Stimulated activated CD8-positive, alpha-beta memory T cell treated with anti-CD3 and anti-CD28 coated beads, Interleukin-7, amount 100 ng/mL, for 1 hour (primary cell): ENCODE measurements at places on chromosomes 11 and 22.

GRCh38 chr11:59810911-59811259, 307 bp upstream of the MRPL16 start:
- DNase-seq: no peak

DNA sequence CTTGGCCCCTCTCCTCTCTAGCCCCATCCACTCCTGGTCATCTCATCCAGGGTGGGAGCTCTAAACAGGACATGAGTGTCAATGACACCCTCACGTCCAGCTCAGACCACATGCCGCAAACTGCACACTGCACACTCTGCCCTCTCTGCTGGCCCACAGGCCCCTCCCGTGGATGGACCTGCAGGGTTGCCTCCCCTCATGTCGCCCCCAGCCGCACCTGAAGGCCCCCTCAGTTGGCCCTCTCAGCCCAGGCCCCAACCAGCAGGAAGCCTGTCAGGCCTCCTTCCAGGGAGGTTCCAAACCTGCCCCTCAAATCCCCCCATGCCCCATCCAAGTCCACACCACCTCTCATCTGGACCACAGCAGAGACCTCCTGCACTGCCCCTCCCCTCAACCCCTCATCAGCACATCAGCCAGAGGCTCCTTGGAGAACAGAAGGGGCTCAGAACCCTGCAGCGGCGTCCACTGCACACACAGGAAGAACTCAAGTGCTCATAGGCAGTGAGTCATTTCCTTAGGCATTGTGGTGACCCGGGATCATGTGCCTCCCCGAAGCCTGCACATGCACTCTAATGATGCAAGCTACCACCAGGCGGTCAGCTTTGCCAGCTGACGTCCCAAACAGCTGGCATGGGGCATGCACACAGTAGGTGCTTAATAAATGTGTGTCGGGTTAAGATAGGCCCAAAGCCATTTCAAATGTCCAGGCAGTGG, 12.9 kb upstream of the CDKN1C start:
- DNase-seq: peak; percentile 38

GRCh38 chr11:117743121-117743815, 53.7 kb downstream of the DSCAML1 start:
- no peak for DNase-seq

GRCh38 chr22:36340621-36341020, 47.1 kb downstream of the MYH9 start:
- no peak for DNase-seq

DNA sequence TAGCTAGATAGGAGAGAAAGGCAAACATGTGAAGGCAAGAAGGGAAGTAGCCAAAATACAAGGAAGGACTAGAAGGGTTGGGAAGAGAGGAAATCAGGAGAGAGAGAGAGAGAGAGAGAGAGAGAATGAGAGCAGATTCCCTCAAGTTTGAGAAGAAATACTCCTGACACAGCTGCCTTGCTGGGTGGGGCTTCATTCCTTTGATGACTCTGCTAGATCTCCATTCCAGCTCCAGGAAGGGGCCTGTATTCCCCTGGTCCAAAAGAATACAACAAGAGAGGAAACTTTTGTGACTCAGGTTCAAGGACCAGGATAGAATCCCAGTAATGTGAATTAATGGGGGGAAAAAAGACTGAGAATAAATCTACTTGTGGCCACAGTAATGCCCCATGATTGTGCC, 62.9 kb upstream of the SPON1 start:
- DNase-seq: no peak

- DNase-seq: no peak
Measured at GRCh38 chr11:78615724-78616123, 41.1 kb upstream of the NARS2 start.

DNA sequence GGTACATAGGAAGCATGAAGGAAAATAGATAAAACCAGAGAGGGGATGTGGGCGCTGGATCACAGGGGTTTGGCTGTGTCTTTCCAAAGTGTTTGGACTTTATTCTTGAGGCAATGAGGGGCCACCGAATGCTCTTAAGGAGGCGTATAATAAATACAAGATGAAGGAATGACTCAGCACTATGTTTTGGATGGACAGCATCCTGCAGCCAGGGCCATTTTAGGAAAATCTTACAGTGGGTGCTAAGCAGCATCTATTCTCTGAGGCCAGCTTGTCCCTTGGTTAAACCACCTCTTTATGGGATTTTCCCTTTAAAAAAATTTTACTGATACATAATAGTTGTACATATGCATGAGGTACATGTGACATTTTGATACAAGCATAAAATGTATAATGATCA, 4.3 kb upstream of the LDHA start:
- no peak for DNase-seq

DNA sequence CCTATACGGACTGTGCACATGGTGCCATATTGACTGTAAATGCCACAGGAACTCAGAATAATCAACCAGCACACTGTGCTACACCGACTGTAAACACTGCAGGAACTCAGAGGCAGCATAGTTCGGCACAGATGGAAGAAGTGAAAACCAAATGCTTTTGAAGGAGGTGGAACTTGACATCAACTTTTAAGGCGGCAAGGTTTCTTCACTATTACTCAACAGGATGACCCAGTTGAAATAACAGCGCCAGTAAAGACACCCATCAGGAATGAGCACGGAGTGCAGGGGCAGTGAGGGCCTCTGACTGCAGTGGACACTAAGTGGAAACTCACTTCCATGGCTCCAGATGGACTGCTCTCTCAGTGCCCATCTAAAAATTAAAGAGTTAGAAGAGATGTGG, 15.7 kb downstream of the TESMIN start:
- no peak for DNase-seq

DNA sequence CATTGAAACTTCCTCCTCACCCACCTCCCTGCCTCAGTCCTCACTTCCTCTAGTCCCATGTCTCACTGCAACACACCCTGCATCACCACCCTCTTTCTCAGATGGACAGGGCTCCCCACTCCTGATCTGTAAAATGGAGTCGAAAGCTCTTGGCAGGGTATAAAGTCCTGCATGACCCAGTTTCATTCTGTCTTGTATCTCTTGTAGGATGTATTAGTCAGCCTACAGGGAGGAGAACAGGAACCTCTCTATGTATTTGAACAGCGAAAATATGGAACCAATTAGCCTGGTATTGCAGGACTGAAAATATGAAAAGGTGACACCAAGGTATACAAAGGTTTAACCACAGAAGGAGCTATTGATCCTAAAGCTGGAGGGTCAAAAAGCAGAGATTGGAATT, 156.9 kb upstream of the SNX19 start:
- DNase-seq: no peak

- DNase-seq: no peak
Measured at GRCh38 chr22:39938509-39939111, 21.6 kb upstream of the TMA7B start.

DNA sequence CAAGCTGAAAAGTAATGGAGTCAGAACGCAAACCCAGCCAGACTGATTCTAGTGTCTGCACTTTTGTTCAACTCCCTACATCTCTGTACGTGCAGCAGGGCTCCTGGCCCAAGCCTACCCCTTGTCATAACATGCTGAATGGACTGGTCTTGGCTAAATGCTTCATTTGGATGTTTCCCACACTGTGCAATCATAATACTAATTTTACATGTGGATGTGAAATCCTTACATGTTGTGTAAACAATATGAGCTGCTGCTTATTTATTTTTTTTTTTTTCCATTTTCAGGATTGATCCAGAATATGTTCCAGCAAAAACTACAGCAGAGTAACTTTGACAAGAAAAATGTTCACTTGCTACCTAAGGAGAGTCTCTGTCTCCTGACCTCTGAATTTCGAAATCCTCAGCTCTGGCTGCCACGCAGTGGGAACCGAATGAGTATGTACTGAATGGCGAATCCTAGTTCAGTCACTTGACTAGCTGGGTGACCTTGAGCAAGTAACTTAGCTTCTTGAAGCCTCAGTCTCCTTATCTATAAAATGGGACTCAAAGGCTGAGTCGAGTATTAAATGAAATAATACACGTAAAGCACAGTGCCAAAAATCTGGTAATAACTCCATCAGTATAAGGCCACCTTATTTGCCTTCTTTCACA, 133.4 kb downstream of the EHF start:
- no peak for DNase-seq

DNA sequence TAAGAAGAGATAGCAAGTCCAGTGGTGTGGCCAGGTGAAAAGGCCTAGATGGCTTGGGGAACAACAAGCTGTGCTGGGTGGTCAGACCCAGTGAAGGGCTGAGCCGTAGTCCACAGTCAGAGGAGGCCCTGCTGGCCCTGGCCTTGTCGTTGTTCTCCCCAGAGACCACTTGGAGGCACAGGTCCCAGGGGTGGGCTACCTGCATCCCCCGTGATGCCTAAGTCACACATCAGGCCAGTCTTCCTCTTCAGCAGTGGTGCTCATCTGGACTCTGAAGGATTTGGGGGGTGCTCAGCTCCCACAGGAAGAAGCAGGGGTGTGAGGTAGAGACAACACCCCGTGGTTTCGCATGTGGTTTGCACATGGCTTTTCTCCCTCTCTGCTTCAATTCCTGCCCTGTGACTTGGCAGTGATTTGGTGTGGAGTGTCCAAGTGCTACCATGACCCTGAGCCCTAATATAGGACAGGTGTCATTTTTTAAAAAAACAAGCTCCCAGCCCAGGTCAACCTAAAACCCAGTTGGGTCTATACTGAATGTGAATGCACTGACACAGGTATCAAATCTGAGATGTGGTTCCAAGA, 51.0 kb downstream of the ALX4 start:
- DNase-seq: no peak

DNA sequence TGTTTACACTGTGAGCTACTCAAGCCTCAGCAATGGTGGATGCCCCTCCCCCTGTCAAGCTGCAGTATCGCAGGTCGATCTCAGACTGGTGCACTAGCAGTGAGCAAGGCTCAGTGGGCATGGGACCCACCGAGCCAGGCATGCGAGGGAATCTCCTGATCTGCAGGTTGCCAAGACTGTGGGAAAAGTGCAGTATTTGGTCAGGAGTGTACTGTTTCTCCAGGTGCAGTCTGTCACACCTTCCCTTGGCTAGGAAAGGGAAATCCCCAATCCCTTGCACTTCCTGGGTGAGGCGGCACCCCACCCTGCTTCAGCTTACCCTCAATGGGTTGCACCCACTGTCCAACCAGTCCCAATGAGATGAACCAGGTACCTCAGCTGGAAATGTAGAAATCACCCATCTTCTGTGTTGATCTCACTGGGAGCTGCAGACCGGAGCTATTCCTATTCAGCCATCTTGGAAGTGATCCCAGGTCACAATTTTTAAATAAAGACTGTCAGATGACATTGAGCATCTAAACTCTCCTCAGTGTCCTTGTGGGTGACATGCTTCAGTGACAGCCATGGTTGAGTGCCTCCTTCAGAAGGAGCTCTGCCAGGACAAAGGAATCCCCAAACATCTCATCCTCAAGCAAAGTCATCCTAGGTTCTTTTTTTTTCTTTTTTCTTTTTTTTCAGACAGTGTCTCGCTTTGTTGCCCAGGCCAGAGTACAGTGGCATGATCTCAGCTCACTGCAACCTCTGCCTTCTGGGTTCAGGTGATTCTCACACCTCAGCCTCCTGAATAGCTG, 10.8 kb downstream of the SLC22A24 start:
- DNase-seq: no peak

- no peak for DNase-seq
Measured at GRCh38 chr11:26675233-26675928, 46.5 kb downstream of the SLC5A12 start.

DNA sequence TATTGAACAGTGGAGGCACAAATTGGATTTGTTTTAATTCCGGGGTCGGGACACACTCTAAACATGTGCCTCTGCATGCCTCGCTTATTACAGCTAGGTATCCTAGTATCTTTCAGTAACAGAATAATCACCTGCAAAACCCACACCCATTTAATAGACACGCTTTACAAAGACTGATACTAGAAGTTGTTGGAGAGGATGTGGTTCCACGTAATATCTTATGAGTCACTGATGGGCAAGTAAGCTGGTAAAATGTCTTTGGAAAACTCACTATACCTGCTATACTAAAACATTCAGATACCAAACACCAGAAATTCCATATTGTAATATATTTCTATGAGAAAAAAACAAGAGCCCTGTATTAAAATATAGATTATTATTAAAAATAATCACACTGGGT, 84.0 kb downstream of the GGTLC2 start:
- no peak for DNase-seq

GRCh38 chr11:116328851-116329250, 443.9 kb downstream of the BUD13 start:
- DNase-seq: no peak

DNA sequence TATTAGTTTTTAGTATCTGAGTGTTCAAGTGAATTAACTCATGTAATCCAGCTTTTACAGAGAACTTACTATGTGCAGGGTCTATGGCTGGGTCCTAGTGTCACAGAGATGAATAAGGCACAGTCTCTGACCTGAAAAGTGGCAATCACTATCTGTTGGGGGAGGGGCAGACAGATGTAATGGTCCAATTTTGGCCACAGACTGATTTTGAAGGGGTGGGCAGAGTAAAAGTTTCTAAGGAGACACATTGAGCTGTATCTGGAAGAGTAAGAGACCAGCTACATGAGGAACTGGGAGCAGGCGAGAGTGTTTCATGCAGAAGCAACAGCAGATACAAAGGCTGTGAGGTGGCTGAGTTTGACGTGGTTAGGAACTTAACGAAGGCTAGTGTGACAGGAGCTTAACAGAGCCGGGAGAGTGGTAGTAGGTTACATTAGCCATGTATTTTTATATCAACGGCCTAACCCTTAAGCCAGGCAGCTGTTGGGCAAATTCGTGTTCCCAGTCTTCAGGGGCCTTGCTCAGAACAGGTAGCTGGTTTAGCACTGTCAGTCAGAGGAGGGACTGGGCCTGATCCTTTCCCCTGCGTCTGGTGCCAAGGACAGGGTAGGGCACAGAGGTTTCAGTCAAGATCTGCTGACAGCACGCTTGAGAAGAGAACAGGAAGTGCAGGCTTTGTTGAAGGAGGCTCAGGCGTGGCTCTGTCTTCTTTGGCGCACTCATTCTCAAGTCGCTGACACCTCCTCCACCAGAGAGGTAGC, 1.4 kb upstream of the STIM1 start:
- DNase-seq: no peak

GRCh38 chr22:22591348-22592299, 32.6 kb upstream of the PRAME start:
- no peak for DNase-seq

- peak; percentile 68 for DNase-seq
Measured at GRCh38 chr22:23144932-23145877, at the start of gene RAB36. TSS of gene RAB36 (plus strand) at chr22:23145477. CDS start at chr22:23146617, 1,140 bp downstream.

- DNase-seq: no peak
Measured at GRCh38 chr11:129947474-129947873, 52.1 kb upstream of the NFRKB start.

DNA sequence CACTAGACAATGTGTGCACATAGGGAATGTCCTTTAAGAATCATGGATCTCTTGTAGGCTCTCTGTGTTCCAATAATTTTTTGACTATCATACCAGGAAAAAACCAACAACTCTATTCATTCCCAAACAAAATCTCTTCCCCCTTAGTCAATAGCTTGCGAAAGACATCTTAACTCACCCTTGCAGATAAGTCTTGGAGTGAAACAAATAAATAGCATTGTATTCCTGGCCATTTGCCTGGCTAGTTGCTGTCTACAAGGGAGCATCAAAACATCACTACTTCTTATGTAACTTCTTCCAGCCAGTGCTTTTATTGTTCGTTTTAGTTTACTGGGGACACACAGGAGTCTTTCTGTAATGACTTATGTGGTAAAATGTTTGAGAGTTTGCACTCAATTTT, 29.4 kb downstream of the SCN3B start:
- DNase-seq: no peak
